Fibroblast of skin of left quadriceps (primary cell): ENCODE measurements at places on chromosomes 1 and 21.
A peak's percentile ranks its signal among the peaks of the same experiment; 100 is the strongest.

GRCh38 chr1:14782741-14783591, 184.5 kb downstream of the KAZN start:
- DNase-seq: no peak

DNA sequence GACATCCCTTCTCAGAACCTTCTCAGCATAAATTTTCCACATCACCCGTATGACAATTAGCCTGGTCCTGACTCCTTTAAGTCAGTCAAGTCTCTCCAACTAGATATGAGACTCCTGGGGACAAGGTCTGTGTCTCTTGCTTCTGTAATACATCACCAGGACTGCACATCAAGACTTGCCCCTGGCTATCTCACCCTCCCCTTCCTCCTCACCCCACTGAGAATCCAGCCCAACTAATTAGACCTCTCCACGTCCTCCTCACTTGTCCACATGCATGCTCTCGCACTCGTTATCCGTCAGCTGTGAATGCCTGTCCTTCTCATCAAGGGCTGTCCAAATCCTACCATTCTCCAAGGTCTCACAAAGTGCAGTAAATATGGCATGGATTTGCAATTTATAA, 542.8 kb downstream of the PTPRU start:
- no peak for DNase-seq

- DNase-seq: no peak
These were observed 5.2 kb upstream of the OTUD7B start for GRCh38 chr1:150015651-150016131.

- DNase-seq: no peak
These were observed 19.7 kb downstream of the CAMK2N1 start for GRCh38 chr1:20466273-20466672.

- DNase-seq: peak; percentile 18
These were observed 92.1 kb upstream of the ADAMTS5 start for GRCh38 chr21:27058673-27059605.

DNA sequence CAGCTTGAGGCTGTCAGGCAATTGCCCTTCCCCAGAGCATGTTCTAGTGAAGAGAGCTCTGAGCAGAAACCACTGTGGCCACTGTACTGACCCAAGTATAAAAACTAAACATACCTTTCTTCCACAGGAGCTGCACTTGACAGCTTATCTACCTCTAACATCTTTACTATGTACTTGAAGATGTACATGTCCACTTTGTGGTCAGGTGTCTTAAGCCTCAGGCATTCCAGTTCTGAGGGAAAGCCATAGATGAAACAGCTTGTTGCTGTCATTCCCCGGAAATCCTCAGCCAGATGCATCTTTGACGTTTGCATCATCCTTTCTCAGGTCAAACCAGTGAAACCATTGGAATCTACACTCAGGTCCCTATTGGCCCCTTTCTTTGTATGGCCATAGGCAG, 70.4 kb downstream of the CHRM3 start:
- no peak for DNase-seq
